ENCODE measurements at places on chromosomes 7 and 10.
A peak's percentile ranks its signal among the peaks of the same experiment; 100 is the strongest.

- H3K4me1 ChIP-seq: peaks cover 40% of the 10 kb centered on the region
- peak overlapping the region; percentile 50 for H3K4me3 ChIP-seq
- peak overlapping the region; percentile 83 for H3K27ac ChIP-seq
Measured at GRCh38 chr7:50739744-50740435, 42.8 kb downstream of the GRB10 start.

DNA sequence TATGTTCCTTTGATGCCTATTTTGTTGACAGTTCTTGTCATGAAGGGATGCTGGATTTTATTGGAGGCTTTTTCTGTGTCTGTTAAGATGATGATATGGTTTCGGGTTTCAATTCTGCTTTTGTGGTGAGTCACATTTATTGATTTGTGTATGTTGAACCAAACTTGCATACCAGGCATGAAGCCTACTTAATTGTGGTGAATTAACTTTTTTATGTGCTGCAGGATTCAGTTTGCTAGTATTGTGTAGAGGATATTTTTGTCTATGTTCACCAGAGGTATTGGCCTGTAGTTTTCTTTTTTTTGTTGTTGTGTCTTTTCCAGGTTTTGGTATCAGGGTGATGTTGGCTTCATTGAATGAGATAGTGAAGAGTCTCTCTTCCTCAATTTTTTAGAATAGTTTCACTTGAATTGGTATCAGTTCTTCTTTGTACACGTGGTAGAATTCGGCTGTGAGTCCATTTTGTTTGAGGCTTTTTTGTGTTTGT lies 345.9 kb downstream of the KIF20B start:
- no peak overlapping the region for H3K4me3 ChIP-seq
- H3K36me3 ChIP-seq: no peaks in the 10 kb centered on the region
- DNase-seq: no peak
- no peaks in the 10 kb centered on the region for H3K4me1 ChIP-seq
- H3K27ac ChIP-seq: no peak overlapping the region

DNA sequence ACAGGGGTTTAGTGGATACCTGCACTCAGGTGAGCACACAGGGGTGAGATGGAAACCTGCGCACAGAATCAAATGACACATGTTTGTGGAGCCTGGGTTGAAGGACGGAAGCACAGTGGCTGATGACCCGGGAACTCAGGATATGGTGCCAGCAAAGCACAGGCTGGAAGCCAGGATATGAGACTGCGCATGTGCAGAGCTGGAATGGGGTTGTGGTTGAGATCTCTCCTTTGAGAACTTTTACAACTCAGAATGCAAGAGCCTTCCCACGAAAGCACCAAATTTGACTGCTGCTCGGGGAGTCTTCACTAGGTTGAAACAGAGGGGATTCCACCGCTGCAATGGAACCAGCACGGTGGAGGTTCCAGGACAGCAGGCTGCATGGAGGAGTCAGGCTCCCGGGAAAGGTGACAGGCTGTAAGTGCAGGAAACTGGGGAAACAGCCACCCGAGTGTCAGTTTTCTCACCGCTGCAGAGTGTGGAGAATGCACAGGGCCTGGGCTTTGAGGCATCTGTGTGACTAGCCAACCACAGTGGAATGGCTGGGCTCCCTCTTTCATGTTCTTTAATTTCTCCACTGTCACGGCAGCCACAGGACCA lies 133.4 kb upstream of the TCERG1L start:
- no peak overlapping the region for H3K27ac ChIP-seq
- H3K27me3 ChIP-seq: no peaks in the 10 kb centered on the region
- no peaks in the 10 kb centered on the region for H3K4me1 ChIP-seq
- H3K4me3 ChIP-seq: no peak overlapping the region

DNA sequence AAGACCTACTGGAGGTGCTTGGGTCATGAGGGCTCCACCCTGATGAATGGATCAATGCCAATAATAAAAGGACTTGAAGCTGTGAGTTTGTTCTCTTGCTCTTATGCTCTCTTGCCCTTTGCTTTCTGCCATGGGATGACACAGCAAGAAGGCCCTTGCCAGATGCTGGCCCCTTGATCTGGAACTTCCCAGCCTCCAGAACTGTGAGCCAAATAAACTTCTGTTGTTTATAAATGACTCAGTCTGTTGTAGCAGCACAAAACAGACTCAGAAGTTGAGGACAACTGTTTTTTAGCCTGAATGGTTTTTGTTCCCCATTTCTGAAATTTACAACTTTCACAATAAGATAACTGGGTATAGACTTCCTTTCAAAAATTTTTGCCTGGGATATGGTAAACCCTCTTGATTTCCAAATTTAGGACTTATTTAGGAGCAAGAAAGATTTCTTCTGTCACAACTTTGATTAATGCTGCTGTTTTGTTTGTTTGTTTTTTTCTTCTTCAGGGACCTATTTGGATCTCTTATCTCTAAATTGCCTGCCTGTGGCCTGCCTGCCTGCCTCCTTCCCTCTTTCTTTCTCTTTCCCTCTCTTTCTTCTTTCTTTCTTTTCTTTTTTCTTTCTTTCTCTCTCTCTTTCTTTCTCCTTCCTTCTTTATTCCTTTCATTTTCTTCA lies 12.1 kb downstream of the ENTPD1 start:
- no peak for DNase-seq
- H3K27me3 ChIP-seq: peaks cover 8% of the 10 kb centered on the region
- no peaks in the 10 kb centered on the region for H3K36me3 ChIP-seq
- no peak overlapping the region for H3K4me3 ChIP-seq

GRCh38 chr10:49009199-49009979 lies 69.7 kb upstream of the LRRC18 start:
- DNase-seq: no peak
- H3K27me3 ChIP-seq: peaks cover 8% of the 10 kb centered on the region
- no peak overlapping the region for H3K27ac ChIP-seq
- H3K4me1 ChIP-seq: no peaks in the 10 kb centered on the region
- H3K4me3 ChIP-seq: no peak overlapping the region
- H3K36me3 ChIP-seq: no peaks in the 10 kb centered on the region

DNA sequence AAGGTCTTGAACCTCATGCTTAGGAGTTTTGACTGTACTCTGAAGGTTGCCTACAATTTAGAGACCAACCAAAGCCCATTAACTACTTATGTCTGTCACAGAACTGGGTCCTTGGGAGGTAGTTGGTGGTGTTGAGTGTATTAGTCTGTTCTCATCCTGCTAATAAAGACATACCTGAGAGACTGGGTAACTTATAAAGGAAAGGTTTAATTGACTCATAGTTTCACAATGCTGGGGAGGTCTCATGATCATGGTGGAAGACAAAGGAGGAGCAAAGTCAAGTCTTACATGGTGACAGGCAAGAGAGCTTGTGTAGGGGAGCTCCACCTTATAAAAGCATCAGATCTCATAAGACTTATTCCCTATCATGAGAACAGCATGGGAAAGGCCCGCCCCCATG lies 319.6 kb upstream of the ZMIZ1 start:
- H3K27ac ChIP-seq: no peak overlapping the region
- no peak overlapping the region for H3K4me3 ChIP-seq
- peaks cover 50% of the 10 kb centered on the region for H3K27me3 ChIP-seq
- no peaks in the 10 kb centered on the region for H3K36me3 ChIP-seq
- no peaks in the 10 kb centered on the region for H3K4me1 ChIP-seq

DNA sequence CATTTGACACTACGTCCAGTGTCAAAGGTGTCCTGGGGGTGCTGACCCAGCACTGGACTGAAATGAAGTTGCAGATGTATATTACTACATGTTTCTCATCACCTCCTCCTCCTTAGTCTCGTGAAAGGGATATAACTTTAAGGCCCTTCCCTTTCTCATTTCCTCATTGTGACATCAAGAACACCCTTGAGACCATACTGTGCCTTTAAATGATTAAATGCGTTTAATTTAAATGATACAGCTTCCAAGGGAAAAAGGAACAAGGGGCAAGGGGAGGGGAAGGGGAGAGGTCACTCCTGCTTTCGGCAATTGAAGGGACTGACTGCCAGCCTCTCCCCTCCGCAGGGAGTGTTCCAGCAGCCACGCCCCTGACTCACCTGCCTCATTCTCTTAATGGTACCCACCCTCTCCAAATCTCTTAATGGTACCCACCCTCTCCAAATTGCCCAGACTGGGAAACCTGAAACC lies 80.5 kb upstream of the KMT2E start:
- no peak for DNase-seq
- H3K4me3 ChIP-seq: no peak overlapping the region
- no peak overlapping the region for H3K27ac ChIP-seq
- H3K36me3 ChIP-seq: no peaks in the 10 kb centered on the region

DNA sequence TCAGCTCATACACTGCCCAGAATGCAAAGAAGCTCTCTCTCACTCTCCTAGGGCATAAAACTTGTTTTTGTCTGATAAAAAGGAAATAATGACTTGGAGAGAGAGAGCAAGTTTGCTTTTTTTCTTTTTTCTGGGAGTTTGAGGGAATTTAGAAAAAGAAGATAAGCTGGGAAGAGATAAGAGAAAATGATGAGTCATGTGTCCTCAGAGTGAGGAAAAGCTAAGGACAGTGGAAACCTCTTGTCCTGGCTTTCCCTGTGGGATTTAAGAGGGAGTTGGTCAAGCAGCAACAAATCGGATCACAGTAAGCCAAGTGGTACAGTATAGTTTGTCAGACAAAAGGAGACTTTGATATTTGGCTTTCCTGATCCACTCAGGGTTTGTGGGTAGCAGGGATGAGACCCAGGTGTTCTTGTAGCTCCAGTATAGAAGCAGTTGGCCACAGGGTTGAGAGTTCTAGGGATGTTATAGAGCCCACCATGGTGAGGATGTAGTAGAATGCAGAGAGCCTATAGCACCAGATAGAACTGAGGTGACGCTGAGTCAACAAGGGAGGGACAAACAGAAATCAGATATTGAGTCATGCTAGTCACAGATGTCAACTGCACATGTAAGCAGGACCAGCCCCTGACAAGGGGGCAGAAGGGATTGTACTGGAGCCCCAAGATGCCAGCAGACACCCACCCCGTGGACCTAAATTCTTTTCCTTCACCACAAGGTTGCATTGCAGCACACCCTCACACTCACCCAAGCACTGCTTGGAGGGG lies 219.3 kb upstream of the TAC1 start:
- H3K4me3 ChIP-seq: no peak overlapping the region
- DNase-seq: no peak
- H3K27me3 ChIP-seq: no peaks in the 10 kb centered on the region
- no peak overlapping the region for H3K27ac ChIP-seq

GRCh38 chr7:87541648-87542047 lies 59.0 kb downstream of the ABCB1 start:
- no peak for DNase-seq
- H3K4me3 ChIP-seq: no peak overlapping the region
- peaks cover 4% of the 10 kb centered on the region for H3K27me3 ChIP-seq
- H3K36me3 ChIP-seq: no peaks in the 10 kb centered on the region

DNA sequence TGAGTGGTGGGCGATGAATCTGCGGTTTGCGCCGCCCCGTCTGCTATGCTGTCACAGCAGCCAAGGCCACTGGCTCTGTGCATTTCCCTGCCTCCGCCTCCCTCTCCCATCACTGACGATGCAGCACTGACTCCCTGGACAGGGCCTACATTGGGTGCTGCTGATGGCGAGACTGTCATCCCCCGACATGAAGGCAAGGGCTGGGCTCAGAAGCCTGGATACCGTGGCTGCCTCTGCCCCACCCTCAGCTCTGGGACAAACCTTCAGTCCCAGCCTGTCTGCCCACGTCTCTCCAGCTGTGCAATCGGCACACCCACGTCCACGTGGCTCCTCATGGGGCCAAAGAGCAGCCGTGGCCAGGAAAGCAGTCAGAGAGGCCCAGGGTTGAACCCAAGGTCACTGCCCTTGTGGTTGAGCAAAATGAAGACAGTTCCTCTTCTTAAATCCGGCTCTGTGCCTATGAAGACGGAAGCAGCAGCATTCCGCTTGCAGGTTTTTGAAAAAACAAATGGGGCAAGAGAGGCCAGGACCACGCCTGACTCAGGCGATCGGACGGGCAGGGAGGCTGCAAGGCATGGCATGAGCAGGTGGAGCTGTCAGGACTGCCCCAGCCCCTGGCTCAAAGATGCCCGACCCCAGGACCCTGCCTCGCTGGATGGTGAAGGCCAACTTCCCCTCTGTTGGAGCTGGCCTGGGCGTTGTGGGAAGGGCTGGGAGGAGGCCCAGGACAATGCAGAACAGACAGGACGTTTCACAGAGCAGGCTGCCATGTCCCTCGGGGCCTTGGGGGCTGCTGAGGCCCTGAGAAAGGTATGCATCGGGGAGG lies 517.5 kb downstream of the DNAJB6 start:
- DNase-seq: no peak
- peaks cover 19% of the 10 kb centered on the region for H3K4me1 ChIP-seq
- H3K27me3 ChIP-seq: peaks cover 14% of the 10 kb centered on the region
- H3K4me3 ChIP-seq: no peak overlapping the region

GRCh38 chr10:33178026-33178755 lies 156.3 kb downstream of the NRP1 start:
- DNase-seq: no peak
- H3K4me1 ChIP-seq: no peaks in the 10 kb centered on the region
- H3K27me3 ChIP-seq: peaks cover 11% of the 10 kb centered on the region
- no peaks in the 10 kb centered on the region for H3K36me3 ChIP-seq
- no peak overlapping the region for H3K4me3 ChIP-seq

- no peaks in the 10 kb centered on the region for H3K36me3 ChIP-seq
- DNase-seq: no peak
- peaks cover 55% of the 10 kb centered on the region for H3K27me3 ChIP-seq
- H3K27ac ChIP-seq: no peak overlapping the region
- no peaks in the 10 kb centered on the region for H3K4me1 ChIP-seq
- no peak overlapping the region for H3K4me3 ChIP-seq
Measured at GRCh38 chr10:128287921-128288320, 161.7 kb upstream of the MKI67 start.

GRCh38 chr7:155147624-155148023 lies 77.5 kb downstream of the HTR5A start:
- H3K27me3 ChIP-seq: peaks cover 10% of the 10 kb centered on the region
- H3K36me3 ChIP-seq: no peaks in the 10 kb centered on the region
- H3K4me1 ChIP-seq: no peaks in the 10 kb centered on the region
- DNase-seq: no peak
- H3K4me3 ChIP-seq: no peak overlapping the region
- no peak overlapping the region for H3K27ac ChIP-seq

DNA sequence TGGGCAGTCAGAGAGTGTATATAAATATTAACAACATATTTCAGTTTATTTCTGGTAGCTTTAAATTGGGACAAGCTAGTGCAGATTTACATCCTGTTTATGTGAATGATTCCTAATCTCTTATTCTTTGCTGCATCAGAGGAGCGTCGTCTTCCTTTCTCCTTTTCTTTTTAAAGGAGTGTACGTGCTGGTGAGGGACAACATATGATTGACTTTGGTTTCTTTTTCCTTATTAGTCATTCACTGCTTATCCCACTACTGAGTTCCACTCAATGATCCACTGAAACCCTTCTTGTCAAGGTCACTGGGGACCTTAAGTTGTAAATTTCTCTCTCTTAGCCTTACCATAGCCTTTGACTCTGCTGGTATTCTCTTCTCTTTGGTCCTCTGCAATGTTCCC lies 116.3 kb downstream of the EXOC4 start:
- no peak overlapping the region for H3K4me3 ChIP-seq
- no peak for DNase-seq
- H3K4me1 ChIP-seq: peaks cover 6% of the 10 kb centered on the region
- no peaks in the 10 kb centered on the region for H3K36me3 ChIP-seq
- no peak overlapping the region for H3K27ac ChIP-seq

GRCh38 chr7:157544980-157545680 lies 208.3 kb downstream of the DNAJB6 start:
- H3K36me3 ChIP-seq: peaks cover 2% of the 10 kb centered on the region
- peak; percentile 11 for DNase-seq
- peaks cover 12% of the 10 kb centered on the region for H3K27me3 ChIP-seq
- no peak overlapping the region for H3K4me3 ChIP-seq

Measured in activated naive CD4-positive, alpha-beta T cell treated with anti-CD3 and anti-CD28 coated beads, Interleukin-2, amount 10 ng/mL, durations not matched to agents 7 days and 5 days (primary cell).